ENCODE measurements at places on chromosomes 6 and 20.

- no peak for DNase-seq
Observed at GRCh38 chr20:52349806-52350205, 158.2 kb upstream of the ZFP64 start.

GRCh38 chr6:167974640-167975344 lies 22.7 kb upstream of the KIF25 start:
- no peak for DNase-seq

DNA sequence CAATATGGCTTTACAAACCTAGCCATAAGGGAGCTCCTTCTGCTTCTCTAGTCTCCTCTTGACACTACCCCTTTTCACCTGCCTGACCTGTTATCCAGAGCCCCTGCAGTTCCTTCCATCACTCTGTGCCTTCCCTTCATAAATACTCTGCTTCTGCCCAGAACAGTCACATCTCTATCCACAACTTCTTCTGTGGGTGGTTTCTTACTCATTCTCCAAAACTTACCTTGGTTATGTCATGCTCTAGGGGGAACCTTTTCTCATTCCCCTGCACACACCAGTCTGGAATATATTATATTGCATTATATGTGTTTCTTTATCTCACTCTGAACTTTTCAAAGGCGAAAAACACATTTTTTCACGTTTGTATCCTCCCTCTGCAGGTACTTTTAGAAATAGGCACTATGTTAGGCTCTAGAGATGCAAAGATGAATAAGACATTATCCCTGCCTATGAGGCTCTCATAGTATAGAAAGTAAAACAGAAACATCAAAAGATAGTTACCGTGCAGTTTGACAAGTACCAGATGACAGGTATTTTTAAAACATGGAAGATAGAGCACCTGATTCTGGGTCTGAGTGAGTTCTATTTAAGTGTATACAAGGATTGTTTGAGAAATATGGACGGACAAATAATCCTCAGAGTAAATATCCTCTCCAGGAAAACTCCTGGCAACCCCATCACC lies 51.5 kb downstream of the AIG1 start:
- DNase-seq = no peak

GRCh38 chr6:36752187-36752885 lies 54.7 kb downstream of the RAB44 start:
- no peak for DNase-seq

DNA sequence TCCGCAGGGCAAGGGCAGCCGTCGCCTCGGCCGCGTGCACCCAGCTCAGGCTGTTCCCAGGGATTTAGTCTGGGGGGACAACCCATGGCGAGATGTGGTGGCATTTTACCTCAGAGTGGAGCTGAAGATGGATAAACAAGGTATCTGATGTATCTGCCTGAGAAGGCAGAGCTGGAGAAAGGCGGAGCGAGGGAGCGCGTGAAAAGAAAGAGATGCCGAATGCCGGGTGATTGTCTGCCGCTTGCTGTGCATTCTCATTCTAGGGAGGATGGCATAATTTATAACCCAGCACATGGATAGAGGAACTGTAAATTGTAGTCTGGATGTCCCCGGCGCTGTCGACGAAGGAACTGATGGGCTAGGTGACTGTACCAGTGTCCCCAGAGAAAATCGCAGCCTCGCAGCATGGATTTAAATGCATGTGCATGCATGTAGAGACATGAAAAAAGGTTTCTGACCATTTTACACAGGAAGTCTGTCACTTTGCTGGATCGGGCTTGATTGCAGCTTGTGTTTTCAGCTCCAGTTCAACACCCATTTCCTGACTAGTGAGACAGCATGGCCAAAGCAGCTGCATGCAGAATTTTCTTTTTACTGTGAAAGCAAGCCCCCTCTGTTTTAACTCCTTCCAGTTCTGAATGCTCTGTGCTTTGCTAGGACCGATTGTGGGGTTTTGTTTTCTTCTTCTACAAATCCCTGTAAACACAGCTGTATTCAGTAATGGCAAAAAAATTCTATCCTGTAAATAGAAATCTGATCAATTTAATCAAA lies 149.7 kb downstream of the PRL start:
- DNase-seq = no peak
